ENCODE measurements at places on chromosomes 5 and 9.

DNA sequence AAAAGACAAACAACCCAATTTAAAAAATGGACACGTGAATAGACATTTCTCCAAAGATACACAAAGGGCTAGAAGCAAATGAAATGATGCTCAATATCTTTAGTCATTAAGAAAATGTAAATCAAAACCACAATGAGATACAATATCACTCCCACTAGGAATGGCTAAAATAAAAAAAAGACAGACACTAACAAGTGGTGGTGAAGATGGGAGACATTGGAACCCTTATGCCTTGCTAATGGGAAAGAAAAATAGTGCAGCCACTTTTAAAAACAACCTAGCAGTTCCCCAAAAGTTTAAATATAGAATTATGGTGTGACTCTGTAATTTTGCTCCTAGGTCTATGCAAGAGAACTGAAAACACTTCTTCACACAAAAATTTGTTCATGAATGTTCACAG lies 40.7 kb downstream of the SH3TC2 start:
- DNase-seq = no peak

DNA sequence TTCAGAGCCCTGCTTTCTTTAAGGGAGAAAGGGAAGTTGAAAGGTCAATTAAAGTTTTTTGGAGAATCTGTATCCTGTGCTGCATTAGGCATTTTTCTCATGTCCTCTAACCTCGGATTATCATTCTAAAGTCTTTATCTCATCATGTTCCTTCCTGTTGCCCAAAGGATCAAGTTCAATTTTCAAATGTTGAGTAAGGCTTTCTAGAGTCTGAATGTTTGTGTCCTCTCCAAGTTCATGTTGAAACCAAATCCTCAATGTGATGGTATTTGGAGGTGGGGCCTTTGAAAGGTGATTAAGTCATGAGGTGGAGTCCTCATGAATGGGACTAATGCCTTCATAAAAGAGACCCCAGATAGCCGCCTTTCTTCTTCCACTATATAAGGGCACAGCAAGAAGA lies 20.2 kb upstream of the TNC start:
- DNase-seq = no peak

DNA sequence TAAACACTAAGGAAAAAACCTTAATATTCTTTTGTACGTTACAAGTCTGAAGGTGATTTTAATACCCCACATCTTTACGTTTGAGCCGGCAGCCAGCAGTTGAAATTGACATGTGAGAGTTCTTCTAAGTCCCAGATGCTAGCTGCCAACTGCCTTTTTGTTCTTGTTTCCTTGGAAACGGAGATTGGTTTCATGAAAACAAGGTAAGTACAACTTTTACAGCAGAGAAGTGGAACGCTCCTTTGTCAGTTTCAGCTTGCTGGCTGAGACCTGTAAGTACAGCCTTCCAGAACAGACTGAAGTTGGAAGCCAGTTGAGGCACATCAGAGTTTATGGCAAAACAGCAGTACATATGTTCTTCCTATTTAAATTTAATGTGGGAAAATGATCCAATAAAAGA lies 1018.4 kb upstream of the ARRDC3 start:
- DNase-seq = peak; percentile 79

GRCh38 chr9:134600836-134601638 lies 40.6 kb upstream of the COL5A1 start:
- DNase-seq = peak; percentile 1

GRCh38 chr9:78438780-78439179 lies 141.9 kb downstream of the PSAT1 start:
- DNase-seq = no peak

DNA sequence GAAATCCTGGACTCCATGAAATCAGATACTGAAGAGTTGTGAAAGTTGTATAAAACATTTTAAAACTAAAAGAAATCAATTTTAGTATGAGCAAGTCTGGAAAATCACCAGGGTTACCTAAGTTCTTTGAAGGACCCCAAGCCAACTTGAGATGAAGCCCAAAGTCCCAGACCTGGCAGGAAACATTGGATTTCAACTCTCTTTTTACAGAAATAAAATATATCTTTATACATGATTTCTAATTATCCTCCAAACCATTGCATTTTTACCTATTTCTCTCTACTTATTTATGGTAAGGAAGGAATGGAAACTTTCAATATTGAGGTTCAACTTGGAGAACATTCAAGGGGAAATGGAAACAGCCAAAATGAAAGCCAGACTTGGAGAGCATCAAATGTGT lies 390.6 kb upstream of the C9orf72 start:
- DNase-seq = peak; percentile 82

GRCh38 chr5:118228489-118228888 lies 759.9 kb downstream of the DTWD2 start:
- peak; percentile 10 for DNase-seq

GRCh38 chr9:114335745-114336144 lies 6.1 kb downstream of the ORM2 start:
- DNase-seq = no peak

DNA sequence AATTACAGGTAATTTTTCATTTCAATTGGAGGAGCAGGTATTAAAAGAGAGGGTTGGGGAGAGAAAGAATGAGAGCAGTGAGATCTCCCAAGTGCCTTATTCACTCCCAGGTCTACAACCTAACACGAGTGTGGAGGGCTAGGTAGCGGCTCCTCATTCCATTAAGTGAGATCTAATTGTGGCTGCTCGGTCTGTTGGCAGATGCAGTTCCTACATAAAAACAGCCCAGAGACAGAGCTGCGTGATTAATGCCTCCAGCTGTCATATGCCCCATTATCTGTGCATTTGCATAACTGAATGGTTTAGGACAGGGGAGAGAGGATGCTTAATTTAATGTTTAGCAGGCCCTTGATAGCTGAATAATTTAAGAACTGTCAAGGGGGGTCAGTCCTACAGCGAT lies 100.5 kb downstream of the PSAT1 start:
- no peak for DNase-seq

- no peak for DNase-seq
Observed at GRCh38 chr9:134789168-134789567, 91.4 kb upstream of the FCN2 start.

DNA sequence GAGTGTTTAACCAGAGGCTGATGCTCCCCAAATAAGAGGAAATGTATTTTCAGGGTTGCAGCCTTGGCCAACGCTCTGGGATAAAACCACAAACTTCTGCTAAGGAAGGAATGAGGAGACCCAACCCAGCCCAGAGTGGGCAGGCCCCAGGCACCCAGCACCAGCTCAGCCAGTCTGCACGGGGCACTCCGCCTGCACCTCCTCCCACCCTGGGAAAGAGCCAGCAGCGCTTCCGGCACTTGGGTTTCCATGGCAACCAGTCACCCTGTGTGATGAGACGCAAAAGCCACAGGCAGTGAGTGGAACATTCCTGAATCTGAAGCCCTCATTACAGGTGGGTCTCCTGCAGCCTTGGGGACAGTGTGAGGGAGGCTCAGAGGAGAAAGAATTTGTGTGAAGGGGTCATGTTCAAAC lies 85.2 kb upstream of the ZBTB43 start:
- peak; percentile 71 for DNase-seq

- no peak for DNase-seq
Observed at GRCh38 chr5:146528236-146528635, 12.2 kb upstream of the GPR151 start.

- no peak for DNase-seq
Observed at GRCh38 chr5:37940931-37941623, 101.2 kb upstream of the GDNF start.

GRCh38 chr9:134809292-134809691 lies 71.3 kb upstream of the FCN2 start:
- DNase-seq = no peak

GRCh38 chr5:95923918-95924544 lies 37.6 kb downstream of the ELL2 start:
- DNase-seq = peak; percentile 8

DNA sequence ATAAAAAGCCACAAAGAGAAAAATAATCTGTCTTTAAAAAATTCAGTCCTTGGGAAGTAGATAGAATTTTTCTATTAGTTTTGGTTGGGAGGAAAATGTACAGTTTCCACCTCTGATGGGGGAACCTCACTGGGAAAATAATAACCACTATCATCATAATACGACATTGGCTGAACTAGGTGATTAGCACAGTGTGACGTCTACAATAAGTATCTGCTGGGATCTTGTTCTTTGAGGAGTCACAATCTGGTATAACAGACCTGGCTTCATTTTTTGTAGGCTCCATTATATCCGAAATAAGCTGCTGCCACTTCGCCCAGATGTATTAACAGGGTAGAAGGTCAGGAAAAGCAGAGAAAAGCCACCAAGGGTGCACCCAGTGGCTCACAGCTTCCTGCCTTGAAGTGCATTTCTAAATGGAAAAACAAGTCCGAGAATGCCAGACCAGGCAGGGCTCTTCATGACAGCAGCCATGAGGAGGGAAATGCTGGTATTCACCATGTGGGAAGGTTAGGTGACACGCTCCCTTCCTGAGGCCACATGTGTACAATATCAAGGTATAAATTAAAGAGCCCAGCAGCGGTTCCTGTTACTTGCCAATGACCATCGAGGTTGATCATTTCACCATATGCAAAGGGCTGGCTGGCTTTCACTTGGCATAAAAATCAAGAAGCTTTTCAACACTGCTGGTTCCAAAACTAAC lies 152.8 kb downstream of the PRELID2 start:
- DNase-seq = peak; percentile 54

DNA sequence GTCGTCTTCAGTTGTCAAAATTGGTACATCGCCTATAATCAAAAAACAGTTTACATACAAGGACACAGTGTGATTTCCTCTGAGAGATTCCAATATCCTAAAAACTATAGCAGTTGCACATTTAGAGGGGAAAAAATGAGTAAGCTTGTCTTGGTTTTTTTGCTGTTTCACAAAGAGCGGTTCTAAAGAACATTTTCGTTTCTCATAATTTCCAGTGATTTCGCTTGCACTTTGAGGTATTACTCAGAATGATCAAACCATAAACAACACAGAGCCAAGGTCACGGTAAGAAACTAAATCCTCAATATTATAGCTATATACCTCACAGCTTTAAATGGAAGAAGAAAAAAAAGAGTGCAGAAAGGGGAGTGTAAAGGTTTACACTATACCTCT lies 861 bp downstream of the MTX3 start:
- no peak for DNase-seq
